GM23248 (cell line): ENCODE measurements at places on chromosomes 4 and X. TPM values are rescaled to one million over a fixed set of nuclear protein-coding genes. Genes with fewer than 3 reads are reported as not detected.

Gene MND1
- polyA plus RNA-seq = 4.3 and 4.9 TPM in 2 replicates

Gene CC2D2A
- 11.5 and 12.2 TPM in 2 replicates for polyA plus RNA-seq

Gene PABPC5
- 3.4 and 3.5 TPM in 2 replicates for polyA plus RNA-seq

GRCh38 chr4:145289403-145290076 lies 109.2 kb upstream of the OTUD4 start:
- no peaks in the 10 kb centered on the region for H3K36me3 ChIP-seq
- no peak overlapping the region for H3K4me3 ChIP-seq

GRCh38 chr4:89099034-89099433 lies 12.3 kb upstream of the TIGD2 start:
- peak; percentile 39 for DNase-seq
- H3K4me3 ChIP-seq = no peak overlapping the region
- H3K4me1 ChIP-seq = no peaks in the 10 kb centered on the region
